Dermis microvascular lymphatic vessel endothelial cell (primary cell): ENCODE measurements at places on chromosomes 1 and 21. TPM values are rescaled to one million over a fixed set of nuclear protein-coding genes. Genes with fewer than 3 reads are reported as not detected.

GRCh38 chr21:45030682-45031570 is 43.5 kb upstream of the ADARB1 start:
- no peak for DNase-seq

DNA sequence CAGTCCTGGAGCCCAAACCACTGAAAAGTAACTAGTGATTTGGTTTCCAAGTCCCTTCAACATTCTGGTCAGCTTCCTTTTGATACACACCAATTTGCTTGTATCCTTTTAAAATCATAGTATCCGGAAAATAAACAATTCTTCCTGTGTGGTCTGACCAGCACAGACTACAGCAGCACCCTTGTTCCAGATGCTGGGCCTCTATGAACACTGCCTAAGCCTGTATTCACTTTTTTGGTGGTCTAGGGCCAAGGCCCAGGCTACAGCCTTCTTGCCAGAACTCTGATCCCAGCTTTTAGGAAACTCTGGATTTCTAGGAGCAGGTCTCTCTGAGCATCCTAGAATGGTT is 801 bp upstream of the DDAH1 start:
- DNase-seq, result no peak

DNA sequence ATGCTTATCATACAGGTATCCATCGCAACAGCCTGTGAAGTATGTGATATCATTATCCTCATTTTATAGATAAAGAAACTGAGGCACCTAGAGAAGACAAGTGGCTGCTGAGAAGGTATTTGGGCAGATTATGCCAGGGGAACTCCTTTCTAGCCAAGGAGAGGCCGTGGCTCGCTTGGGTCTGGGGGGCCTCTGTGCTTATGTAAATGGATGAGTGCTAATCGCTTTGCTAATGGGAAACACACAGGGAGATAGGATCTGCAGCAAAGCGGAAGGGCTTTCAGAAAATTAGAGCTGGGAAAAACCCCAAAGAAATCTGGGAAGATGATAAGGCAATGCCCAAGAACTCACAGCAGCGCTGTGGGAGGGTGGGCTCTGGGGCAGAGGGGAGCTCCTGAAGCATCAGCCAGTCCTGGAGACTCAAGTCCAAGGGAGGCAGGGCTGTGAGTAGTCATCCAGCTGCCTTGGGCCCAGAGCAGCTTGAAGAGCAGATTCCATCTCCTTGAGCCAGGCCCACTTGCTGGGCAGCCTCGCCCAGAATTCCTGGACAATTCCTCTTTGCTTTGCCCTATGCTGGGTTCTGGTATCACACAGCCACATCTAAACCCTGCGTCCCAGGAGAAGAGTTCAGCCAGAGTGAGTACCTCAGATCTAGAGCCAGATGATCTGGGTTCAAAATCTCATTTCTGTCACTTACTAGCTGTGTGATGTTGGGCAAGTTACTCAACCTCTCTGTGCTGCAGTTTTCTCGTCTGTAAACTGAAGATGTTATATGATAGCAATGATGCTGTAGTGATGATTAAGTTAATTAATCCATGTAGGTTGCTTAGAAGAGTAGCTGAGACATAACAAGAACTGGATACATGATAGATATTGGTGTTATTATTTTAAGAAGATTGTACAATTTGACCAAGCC is 36.7 kb downstream of the FOXD2 start:
- no peak for DNase-seq

- peak; percentile 47 for DNase-seq
Measured at GRCh38 chr1:9859281-9860014, 35.7 kb upstream of the CLSTN1 start.

GRCh38 chr1:94624203-94624602 is 82.6 kb upstream of the F3 start:
- DNase-seq, result no peak

GRCh38 chr1:103063921-103064320 is 44.4 kb downstream of the COL11A1 start:
- no peak for DNase-seq

GRCh38 chr21:26005464-26005863 is 165.1 kb downstream of the APP start:
- no peak for DNase-seq

DNA sequence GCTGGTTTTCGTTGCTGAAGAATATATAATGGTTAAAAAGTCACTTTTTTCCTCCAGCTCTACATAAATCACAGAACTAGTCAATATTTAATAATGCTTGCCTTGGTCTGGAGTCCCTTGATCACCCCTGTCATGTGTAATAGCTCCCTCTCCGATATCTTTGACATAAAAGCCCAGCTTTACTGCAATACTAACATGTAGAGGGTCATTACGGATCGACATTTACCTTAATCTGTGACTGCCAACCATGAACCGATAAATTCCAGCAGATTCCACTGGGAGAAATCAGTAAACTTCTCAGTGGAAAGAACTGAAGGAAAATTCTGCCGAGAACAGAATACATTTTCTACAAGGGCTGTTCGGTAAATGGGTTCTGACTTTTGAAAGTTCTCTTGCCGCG is 396.5 kb downstream of the KCTD3 start:
- DNase-seq, result no peak

DNA sequence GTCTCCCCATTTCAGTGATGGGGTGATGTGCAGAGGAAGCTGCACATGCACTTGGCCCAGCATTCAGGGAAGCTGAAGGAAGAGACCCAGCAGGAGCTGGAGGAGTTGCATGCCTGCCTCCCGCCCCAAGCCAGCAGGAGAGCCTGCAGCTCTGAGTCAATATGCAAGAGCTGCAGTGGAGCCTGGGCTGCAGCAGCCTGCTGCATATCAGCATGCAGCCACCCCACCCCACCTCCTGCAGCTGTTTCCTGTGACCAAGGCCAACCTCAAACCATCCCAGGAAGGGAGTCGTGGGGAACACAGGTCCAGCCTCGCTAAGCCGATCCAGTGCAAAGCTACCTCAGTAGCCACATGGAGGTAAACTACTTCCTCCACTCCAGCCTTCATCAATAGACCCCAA is 18.9 kb downstream of the AGT start:
- no peak for DNase-seq

DNA sequence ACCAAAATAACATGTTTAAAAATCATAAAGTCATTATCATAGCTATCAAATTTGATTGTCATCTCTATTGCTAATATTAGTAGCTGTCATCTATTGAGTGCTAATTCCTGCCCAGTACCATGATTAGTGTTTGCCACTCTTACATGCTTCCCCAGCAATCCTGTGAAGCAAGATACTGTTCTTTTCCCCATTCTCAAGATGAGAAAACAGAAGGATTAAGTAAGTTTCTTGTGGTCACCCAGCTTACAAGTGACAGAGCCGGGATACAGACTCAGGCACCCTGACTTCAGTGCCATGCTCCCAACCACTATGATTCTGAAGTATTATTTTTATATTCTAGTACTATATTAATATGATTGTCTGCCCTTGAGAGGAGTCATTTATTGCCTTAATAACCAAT is 36.5 kb downstream of the LRRC8C start:
- DNase-seq, result no peak

DNA sequence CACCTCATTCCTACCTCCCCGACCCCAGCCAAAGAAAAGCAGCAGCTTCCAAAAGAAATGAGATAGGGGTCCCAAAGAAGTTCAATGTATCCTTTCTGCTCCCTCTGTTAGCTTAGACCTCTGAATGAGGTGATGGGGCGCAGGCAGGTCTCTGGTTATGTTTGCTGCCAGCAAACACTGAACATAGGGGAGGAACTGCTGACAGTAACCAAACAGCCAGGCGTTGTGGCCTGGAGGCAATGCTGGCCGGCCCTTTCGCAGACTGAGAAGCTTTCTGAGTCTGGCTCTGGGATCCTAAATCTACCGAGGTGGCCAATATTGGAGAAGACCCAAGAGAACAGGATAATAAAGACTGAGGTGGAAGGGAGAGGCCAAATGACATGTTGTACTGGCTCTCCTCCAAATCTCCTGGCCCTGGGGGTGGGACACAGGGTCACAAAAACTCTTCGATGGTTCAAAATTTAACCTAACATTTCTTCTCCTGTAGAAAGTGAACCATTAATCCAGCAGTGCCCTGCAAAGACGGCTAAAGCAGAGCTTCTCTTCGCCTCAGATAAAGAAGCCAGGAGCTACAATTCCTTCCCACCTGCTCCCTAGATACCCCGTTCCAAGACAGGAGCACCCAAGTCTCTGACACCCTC is 19.6 kb downstream of the SSR2 start:
- DNase-seq, result no peak

- DNase-seq, result no peak
Measured at GRCh38 chr1:214264196-214264595, 16.8 kb upstream of the SMYD2 start.

DNA sequence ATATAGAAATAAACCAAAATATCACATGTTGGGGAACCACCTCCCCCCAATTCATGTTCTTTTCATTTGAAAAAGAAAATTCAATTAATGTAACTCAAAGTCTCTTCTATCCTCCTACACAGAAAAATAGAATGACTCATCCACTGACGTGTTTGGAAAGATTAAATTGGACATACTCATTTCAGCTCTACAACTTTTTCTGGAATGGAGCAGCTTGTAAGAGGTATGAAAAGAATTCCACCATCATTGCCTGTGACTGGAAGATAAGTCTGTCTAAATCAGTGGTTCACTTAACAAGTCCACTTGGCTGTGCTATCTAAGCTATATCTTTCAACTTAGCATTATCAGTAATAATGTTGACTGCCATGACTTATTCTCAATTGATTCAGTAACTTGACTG is 702.3 kb downstream of the BRINP3 start:
- DNase-seq, result no peak

DNA sequence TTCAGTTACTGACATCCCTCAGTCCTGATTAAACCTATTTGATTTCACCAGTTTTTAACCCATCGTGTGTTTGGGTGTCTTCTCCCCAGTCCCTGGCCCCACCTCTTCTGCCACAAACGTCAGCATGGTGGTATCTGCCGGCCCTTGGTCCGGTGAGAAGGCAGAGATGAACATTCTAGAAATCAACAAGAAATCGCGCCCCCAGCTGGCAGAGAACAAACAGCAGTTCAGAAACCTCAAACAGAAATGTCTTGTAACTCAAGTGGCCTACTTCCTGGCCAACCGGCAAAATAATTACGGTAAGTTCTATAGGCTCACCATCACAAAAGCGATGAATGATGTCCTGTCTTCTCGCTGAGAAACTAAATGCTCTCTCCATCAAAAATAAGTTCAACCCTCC is 28.7 kb downstream of the NBPF3 start:
- DNase-seq, result peak; percentile 28

DNA sequence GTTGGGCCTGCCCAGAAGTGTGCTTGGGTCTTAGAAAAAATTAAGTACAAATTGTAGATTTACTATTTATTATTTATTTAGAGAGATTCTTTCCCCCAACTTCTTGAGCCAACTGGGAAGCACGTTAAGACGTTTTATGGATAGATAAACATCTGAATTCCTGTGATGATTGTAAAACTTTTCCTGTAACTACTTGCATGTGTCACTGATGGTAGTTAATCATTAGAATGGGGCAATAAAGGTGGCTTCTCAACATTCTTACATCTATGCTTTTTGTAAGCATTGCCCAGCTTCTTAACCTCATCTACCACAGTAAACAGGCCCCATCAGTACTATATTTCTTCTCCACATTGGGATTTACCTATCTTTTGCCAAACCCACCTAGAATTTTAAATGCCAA is 559.8 kb downstream of the LMO4 start:
- DNase-seq, result no peak

GRCh38 chr1:32480003-32480402 is 15.1 kb downstream of the ZBTB8B start:
- DNase-seq, result no peak

GRCh38 chr1:33346927-33347649 is 26.2 kb upstream of the A3GALT2 start:
- peak; percentile 47 for DNase-seq

Gene FCRL5
- total RNA-seq, result not detected in 2 replicates

Gene TRIM46
- 1.8 and 1.9 TPM in 2 replicates for total RNA-seq

Gene KCNJ10
- total RNA-seq, result not detected in 2 replicates

Gene ITLN2
- total RNA-seq, result not detected in 2 replicates

Gene KRTAP25-1
- total RNA-seq, result not detected in 2 replicates

Gene ZYG11A
- 0.13 TPM in 2 replicates for total RNA-seq

Gene RUNX3
- total RNA-seq, result not detected in 2 replicates

Gene PTPRU
- 2.4 and 3.1 TPM in 2 replicates for total RNA-seq

Gene SORT1
- 9.4 and 14.5 TPM in 2 replicates for total RNA-seq

Gene NBPF6
- not detected in 2 replicates for total RNA-seq

Gene ACTN2
- total RNA-seq, result 0.13 TPM in 1 of 2 replicates, not detected in the other
